ENCODE measurements at places on chromosomes 2 and 18.

DNA sequence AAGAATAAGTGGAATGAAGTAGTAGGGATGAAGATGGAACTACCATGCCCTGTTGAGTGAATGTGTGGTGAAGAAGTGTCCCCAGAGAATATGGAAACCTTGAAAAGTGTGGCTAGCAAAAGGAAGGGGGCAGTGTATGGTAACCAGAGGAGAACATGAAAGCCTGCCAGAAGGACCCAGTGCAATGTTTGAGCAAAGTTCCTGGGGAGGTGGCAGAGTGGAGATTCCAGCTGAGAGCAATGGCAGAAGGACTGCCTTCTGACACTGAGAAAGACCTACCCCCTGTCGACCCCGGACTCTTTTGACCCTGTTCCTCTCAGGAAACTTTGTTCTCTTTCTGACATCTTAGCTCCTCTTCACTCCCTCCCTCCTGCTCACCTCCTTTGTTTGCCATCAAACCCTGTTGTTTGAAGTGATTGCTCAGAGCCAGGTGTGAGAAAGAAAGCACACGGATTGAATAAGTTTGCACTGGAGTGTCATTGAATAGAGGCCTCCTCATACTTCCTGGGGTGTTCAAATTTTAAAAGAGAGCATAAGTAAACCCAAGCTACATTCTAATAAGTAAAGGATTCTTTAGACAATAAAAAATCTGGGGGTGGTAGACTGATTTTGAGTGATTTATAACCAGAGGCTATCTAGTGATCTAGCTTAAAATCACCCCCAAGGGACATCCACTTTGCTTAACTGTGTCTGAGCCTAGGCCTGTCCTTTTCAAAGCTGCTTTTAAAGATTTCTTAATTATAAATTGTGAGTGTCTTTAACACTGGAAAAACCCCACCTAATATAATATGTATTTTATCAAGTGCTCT, 57.1 kb downstream of the TRIB2 start:
- DNase-seq, result no peak

DNA sequence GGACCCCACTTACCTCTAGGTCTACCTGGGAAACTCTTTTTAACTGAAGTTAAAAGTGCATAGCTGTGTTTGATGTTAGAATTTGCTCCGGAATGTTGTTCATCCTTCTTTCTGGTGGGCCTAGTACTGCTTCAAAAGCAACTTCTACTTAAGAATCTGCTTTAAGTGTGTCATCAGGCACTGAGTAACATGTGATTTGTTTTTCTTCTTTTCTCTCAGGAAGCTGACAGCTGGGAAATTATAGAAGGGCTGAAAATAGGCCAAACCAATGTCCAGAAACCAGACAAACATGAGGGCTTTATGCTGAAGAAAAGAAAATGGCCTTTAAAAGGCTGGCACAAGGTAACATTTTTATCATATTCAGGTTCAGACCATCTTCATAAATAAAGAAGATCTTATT, 122.9 kb downstream of the PRKRA start:
- no peak for DNase-seq

- no peak for DNase-seq
Measured at GRCh38 chr2:76749858-76750257, 772.3 kb downstream of the LRRTM4 start.

- no peak for DNase-seq
Measured at GRCh38 chr2:202074324-202074723, 1.3 kb downstream of the KIAA2012 start.

DNA sequence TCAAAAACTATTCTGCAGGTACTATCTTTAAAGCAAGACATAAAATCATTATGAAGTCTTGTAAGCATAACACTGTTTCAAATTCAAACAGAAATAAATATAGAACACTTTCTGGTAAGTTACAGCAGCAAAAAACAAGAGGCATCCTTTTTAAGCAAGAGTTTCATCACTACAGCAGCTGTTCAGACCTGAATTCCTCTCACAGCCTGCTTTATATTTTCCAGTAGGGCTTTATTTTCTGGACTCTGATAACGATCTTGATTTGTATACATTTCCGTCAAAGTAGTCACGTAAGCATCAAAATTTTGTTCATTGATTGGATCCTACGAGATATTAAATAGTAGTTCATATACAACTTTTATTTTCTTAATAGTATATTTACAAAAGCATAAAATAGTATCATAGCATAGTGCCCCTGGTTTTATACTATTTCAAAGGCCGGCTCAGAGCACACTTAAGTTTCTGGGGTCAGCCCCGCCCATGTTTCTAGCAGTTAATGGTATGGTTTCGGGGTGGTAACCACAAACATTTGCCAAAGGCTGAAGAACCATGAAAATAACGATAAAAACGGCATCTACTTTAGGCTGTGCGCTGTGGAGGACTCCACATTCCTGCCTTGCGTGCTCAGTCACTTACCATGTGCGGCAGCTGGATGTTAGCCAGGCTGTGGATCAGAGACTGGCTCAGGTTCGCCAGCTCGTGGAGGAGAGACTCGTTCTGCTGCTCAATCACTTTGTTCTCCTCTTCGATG, 47.5 kb upstream of the PXDN start:
- DNase-seq, result no peak

GRCh38 chr2:32812316-32812715, 134.4 kb upstream of the LTBP1 start:
- no peak for DNase-seq

DNA sequence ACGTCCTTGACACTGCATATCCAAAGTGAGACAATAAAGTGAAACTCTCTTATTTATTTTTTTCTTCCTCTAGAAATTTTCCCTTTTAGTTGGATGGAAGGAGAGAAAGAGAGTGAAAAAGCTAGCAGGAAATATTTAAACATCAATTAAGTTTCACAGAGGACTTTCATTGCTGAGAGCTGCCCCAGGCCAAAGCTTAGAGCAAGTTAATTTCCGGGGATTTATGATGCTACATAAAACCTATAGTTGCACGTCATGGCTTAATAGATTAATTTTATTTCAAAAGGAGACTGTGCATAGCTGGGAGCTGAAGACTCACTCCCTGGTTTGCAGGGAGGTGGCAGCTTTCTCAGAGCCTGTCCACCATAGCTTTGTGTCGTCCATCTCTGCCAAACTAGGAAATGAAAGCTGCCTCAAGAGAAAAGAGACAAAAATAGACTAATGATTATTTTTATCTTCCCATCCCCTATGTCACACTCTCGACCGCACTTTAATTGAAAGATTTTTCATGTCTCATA, 323.3 kb upstream of the RAB6C start:
- no peak for DNase-seq

GRCh38 chr2:135473567-135473966, 57.5 kb downstream of the ZRANB3 start:
- peak; percentile 4 for DNase-seq

- DNase-seq, result no peak
Measured at GRCh38 chr2:29765721-29766120, 155.7 kb downstream of the ALK start.

DNA sequence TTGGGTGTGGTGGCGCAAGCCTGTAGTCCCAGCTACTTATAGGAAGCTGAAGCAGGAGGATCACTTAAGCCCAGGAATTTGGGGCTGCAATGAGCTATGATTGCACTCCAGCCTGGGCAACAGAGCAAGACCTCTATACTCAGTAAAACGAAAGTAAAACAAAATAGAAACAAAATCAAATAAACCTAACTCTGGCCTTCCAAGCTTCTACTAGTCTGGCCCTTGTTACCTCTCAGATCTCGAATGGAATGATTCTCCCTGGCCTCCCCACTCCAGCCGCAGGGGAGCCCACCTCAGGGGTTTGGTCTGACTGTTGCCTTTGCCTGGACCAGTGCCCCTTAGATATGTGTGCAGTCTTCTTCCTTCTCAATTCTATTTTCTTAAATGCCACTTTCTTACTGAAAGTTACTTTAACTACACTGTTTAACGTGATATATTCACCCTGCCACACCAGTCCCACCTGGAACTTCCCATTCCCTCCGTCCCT, 160.0 kb upstream of the GCFC2 start:
- no peak for DNase-seq

- DNase-seq, result no peak
Measured at GRCh38 chr2:32925283-32925815, 21.4 kb upstream of the LTBP1 start.

- DNase-seq, result no peak
Measured at GRCh38 chr2:194304191-194304590, 1352.8 kb upstream of the SLC39A10 start.

GRCh38 chr2:236656721-236657120, 87.1 kb downstream of the ACKR3 start:
- DNase-seq, result no peak

- DNase-seq, result no peak
Measured at GRCh38 chr18:31099450-31100230, 2.6 kb downstream of the DSC2 start.

- DNase-seq, result no peak
Measured at GRCh38 chr18:986552-986951, 81.9 kb downstream of the ADCYAP1 start.

DNA sequence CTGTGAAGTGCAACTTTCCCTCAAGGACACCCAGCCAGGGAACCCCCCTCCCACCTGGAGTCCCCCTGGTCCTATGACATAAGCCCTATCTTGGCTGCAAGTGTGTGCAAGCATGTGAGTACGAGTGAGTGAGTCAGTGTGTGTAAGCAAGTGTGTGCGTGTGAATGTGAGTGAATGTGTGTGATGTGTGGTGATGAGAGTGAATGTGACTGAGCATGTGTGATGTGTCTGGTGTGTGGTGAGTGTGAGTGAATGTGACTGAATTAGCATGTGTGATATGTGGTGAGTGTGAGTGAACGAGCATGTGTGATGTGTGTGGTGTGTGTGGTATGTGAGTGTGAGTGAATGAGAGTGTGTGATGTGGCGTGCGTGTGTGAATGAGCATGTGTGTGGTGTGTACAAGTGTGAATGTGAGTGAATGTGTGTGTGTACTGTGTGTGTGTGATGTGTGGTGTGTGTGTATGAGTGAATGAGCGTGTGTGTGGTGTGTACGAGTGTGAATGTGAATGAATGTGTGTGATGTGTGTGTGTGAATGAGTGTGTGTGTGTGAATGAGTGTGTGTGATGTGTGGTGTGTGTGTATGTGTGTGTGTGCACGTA, 68.8 kb upstream of the SMAD7 start:
- DNase-seq, result no peak

DNA sequence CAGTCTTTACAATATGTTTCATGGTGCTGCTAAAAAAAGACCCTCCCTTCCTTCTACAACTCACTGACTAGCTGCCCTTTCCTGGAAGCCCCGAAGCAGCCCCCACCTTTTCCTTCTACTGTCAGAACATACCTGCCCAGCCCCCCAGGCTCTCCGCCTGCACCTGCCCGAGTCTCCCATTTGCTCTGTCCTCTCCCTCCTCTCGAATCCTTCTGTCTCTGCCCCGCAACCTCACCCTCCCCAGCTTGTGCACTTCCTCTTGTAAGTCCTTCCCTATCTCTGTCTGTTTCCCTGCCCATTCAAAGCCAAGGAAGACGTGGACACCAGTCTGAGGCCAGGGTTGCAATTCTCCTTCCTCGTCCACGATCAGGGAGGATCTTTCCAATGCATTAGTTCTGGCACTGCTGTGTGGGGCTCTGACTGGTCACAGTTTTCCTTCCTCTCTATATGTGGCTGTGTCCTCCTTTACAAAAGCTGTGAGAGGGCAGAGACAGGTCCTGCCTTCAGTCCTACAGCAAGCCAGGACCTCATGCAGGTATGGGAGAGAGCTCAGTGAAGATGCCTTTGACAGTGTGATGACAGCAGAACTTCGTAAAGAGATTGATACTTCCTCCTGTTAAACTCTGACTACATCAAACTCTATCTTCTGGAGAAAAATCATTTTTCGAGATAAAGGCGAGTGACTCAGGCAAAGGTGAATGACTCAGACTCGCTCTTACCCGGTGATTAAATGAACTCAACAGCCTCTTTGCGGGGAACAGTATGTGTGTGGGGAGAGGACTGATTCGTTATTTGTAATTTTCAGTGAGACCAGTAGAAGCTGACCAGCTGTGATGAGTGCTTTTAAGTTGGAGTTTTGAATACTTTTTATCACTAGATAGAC, 14.2 kb downstream of the TNFRSF11A start:
- no peak for DNase-seq

- DNase-seq, result no peak
Measured at GRCh38 chr2:2293527-2294089, 37.5 kb downstream of the MYT1L start.

DNA sequence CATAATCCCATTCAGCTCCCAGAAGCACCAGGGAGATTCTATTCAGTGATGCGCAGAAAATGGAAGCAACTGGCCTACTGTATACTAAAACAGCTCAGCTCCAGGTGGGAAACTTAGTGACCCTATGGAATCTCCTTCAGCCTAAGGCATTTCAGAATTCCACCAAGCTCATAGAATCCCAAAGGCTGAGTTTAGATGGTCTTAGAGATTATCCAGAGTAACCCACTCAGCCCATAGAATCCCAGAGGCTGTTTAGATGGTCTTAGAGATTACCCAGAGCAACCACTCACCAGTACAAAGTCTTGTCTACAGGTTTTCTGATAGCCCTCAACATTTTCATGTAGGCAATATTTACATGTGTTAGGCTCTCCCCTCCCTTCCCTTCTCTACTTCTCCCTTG, 232.0 kb upstream of the SLC14A2 start:
- DNase-seq, result no peak

DNA sequence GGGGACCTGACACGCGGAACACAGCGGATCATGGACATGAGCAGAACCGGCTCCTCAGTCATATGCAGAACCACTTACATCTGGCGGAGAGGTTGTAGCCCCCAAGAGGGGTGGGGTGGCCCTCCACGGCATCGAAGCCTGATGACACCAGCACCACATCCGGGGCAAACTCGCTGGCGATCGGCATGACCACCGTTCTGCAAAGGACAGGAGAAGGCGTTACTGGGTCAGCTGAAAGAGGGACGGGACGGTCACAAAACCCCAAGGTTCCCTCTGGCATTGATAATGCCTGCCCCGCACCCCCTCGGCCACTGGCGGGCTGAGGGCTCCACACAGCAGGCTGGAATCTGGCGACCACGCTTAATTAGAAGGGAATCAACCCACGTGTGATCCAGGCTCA, 220.5 kb downstream of the TWIST2 start:
- no peak for DNase-seq

DNA sequence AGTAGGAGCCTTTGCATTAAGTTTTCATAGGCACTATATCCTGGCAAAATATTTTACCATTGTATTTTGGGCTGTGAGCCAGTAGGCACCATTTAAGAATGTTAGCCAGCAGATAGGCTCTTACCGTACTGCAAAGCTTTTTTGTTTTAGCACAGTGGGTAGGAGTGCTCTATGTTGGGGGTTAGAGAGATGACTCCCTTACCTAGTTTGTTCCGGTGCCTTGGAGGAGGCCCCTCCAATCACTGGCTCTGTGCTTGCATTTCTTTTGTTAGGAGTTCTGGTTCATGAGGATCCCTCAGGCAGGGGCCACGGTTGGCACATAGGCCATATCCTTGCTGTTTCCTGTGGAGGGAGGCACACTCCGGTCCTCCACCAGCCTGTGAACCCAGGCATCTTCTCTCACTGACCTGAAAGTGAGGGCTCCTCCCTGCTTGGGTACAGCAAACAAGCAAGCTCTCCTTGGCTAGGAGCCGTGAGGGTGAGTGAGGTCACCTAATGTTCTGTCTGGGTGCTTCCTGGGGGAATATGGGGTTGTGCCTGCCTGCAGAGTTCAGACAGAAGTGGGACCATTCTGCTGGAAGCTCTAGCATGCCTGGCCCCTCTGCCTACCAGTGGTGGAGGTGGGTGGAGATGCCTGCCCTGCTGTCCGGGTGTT, 29.8 kb downstream of the LTBP1 start:
- DNase-seq, result no peak

- DNase-seq, result no peak
Measured at GRCh38 chr2:20555954-20556353, 94.9 kb downstream of the HS1BP3 start.
